Activated CD8-positive, alpha-beta memory T cell treated with anti-CD3 and anti-CD28 coated beads, Interleukin-2, amount 10 ng/mL, durations not matched to agents 7 days and 5 days (primary cell): ENCODE measurements at places on chromosomes 5 and 9. TPM values are rescaled to one million over a fixed set of nuclear protein-coding genes. Genes with fewer than 3 reads are reported as not detected.

DNA sequence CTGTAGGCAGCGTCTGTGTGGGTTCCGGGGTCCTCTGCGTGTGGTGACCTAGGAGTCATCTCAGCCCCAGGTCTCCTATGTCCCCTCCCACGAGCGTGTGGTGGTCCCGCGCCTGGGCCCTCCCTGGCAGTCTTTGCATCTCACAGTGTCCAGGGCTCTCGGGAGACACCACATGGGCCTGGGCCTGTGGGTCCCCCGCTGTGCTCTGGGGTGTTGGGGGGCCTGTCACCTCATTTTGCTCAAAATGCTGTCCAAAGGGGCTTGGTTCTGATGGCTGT, 27.1 kb downstream of the CEP72 start:
- DNase-seq, result no peak

GRCh38 chr5:9374025-9374424, 171.8 kb downstream of the SEMA5A start:
- no peak for DNase-seq

DNA sequence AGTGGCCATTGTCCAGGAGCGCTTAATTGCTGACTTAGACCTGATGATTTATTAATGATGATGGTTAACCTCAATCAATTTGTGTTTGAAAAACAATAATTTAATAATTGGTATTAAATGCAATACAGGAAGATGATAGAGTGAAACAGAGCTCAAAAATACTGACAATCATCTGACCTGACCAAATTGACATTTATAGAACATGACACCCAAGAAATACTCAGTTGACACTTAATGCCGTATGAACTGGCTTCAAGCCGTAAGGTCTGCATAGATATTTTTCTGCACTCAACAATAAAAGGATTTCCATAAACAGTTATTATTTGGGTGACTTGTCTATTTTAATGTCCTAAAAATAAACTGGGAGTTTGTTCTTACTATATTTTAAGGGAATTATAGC, 159.2 kb downstream of the TRIO start:
- no peak for DNase-seq

GRCh38 chr9:33184963-33185362, 17.8 kb upstream of the B4GALT1 start:
- DNase-seq, result no peak

- peak; percentile 71 for DNase-seq
These were observed 7.3 kb upstream of the FOXB2 start for GRCh38 chr9:77011973-77012821.

- no peak for DNase-seq
These were observed 398.3 kb downstream of the TLE4 start for GRCh38 chr9:79970146-79970425.

DNA sequence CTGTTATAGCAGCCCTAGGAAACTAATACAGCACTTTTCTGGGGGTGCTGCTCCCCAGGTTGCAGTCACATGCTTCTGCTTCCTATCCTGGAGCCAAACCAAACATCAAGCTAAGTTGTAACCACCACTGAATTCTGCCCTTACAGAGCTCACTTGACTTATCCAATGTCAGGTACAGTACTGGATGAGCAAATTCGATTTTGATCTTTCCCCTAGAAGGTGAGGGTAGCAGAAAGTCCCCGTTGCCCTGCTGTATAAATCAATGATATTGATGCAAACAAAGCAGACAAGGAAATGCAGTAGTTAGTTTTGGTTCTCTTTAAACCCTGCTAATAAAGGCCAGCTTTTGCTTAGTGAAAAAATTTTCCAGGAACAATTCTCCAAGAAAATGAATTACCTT, 36.4 kb downstream of the ZCCHC9 start:
- DNase-seq, result no peak

GRCh38 chr9:31588006-31588405, 796.4 kb upstream of the ACO1 start:
- no peak for DNase-seq

GRCh38 chr9:1096155-1096964, 46.2 kb downstream of the DMRT2 start:
- no peak for DNase-seq

DNA sequence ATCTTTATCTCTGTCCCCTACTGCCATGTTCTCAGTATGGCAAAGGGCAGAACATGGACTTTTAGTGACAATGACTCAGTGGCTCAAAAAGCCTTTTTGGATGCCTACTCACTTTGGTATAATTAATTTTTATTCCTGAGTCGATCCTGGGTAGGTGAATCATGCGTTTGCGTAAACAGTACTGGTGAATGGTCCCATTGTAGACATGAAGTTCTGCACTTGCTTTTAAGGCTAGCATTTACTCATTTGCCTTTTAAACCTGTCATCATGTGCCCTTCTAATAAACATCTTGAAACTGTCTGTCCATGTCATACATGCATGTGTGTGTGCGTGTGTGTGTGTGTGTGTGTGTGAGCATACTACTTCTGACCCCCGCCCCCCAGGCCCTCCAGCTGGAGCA, 223.0 kb downstream of the AUH start:
- DNase-seq, result no peak

The BRINP1 gene
- total RNA-seq, result not detected

DNA sequence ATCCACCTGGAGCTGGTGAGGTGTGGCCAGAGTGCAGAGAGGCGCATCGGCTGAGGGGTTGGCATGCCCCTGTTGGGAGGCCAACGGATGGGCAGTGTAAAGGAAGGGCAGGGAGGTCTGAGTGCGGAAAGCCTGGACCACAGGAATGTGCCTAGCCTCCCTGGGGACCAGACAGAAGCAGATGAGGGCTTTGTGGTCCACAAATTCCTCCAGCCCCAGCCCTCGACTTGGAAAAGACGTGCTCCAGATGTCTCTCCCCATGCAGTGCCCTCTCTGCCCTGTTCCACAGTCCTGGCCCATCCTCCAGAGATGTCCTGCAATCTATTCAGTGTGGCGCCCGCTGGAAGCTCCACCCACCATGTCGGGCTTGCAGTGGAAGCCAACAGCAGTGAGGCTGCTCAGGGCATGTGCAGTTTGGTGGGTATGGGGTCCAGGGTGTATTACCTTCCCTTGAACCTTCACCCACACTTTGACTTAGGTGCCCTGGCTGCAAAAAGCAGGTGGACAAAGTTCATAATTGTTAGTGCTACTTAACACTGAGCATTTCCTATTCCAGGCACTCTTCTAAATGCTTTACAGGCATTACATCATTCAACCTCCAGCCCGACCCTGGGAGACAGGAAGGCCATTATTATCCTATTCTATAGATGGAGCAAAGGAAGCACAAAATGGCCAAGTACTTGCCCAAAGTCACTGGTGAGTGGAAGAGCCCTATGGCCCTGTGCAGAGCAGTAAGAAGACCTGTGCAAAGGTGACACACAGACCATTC, 120.2 kb upstream of the SLC25A48 start:
- no peak for DNase-seq

The ISCA1 gene
- total RNA-seq, result 16.3 TPM

The SOX30 gene
- total RNA-seq, result not detected

The SNAPC4 gene
- total RNA-seq, result 17.0 TPM

GRCh38 chr9:123929177-123929869, 603 bp downstream of the DENND1A start:
- DNase-seq, result peak; percentile 47

DNA sequence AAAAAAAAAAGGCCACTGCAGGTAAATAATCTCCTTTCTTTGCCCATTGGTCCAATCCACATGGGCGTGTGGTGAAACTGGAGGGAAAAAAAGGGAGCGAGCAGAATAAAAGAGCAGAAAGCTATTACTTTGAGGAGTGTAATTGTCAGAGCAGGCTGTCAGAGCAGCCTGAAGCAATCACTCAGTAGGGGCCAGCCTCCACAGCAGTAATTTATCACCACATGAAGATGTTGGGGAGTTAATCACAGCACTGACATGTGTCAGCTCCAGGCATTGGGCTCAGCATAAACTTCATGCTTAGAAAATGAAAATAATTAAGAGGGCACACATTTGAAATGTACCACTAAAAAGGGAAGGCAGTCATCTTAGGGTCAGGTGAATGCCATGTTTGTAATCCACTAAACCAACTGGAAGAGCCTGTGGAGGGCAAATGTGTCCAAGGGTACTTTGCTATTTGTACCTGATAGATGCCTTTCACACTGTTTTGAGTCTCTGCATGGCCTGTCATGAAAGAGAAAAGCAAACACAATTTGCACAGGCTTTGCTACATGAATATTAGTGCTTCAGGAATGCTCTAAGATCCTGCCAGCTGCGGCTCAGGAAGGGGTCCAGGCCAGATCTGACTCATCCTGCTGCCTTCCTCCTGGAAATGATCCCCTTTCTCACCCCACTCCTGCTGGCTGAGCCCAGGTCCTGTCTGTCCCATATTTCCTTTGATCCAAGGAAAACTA, 2.9 kb upstream of the PTGER4 start:
- no peak for DNase-seq

GRCh38 chr5:14097998-14098471, 45.1 kb upstream of the TRIO start:
- DNase-seq, result no peak

DNA sequence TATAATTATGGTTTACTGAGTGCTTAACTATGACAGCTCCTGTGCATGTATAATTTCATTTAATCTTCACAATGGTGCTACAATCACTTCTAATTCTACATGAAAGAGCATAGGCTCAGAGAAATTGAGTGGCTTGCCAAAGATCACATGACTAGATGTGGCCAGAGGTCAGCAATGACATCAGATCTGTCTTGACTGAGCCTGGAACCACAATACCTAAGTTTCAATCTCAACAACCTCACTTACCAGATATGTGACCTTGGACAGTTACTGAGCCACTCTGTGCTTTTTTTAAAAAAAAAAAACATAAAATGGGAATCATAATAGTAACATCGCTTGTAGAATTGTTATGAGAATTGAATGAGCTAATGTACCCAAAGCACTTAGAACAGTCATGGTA, 130.7 kb downstream of the TRIM32 start:
- DNase-seq, result no peak

GRCh38 chr5:115555084-115555633, 10.6 kb upstream of the FEM1C start:
- no peak for DNase-seq

DNA sequence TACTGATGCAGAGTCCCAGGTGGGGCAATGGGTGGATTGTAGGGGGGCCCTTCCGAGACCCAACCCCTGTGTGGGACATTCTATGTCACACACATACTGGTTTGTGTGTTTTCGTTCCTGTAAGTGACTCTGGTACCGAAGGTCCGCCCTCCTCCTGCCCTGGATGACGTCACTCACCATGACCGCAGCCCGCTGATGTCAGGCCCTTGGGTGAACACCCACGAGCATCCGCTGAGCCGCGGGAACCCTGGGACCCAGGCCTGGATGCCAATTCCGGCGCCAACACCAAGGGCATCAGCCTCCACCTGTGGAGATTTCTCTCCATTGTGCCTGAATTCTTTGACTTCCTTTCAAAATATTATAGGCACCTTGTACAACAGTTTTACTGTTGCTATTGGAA, 184.3 kb downstream of the MTRR start:
- DNase-seq, result no peak

The FOXD4L5 gene
- 0.18 TPM for total RNA-seq

DNA sequence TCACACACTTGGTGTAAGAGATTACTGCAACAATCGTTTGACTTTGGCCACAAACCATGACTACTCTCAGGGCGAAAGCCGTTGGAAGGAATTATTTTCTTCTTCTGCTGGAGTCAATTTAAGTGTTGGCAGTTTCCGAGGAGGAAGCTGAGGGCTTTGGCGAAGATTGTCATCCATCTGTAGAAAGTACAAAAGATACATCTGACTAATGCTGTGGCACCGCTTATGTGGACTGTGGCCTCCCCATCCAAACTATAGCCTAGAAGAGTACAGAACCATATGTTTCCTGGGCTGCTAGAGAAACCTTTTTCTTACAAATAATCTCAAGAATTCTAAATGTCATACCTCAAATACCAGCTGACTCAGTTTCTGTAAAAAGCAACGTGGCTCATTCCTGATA, 7.4 kb downstream of the MTX3 start:
- DNase-seq, result no peak

DNA sequence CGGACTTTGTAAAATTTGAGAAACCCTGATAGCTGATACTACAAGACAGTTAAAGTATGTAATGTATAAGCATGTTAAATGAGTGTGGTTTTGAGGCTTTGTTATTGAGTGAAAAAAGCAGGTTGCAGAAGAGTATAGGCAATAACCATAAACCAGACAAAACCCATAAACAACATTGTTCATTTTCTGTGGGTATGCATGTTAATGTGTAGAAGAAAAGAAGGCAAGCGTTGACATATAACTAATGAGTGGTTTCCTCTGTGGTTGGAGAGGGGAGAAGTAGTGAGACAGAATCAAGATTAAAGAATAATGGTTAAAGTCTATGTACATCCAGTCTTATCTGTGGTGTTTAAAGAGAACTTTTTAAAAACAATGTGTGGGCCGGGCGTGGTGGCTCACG, 26.2 kb downstream of the RAD23B start:
- DNase-seq, result no peak

The GOLM1 gene
- total RNA-seq, result 3.0 TPM
